CD8-positive, alpha-beta memory T cell (primary cell): ENCODE measurements at places on chromosomes 3 and 15.

- peak; percentile 30 for DNase-seq
These were observed 94.7 kb downstream of the PLXNA1 start for GRCh38 chr3:127077505-127078064.

DNA sequence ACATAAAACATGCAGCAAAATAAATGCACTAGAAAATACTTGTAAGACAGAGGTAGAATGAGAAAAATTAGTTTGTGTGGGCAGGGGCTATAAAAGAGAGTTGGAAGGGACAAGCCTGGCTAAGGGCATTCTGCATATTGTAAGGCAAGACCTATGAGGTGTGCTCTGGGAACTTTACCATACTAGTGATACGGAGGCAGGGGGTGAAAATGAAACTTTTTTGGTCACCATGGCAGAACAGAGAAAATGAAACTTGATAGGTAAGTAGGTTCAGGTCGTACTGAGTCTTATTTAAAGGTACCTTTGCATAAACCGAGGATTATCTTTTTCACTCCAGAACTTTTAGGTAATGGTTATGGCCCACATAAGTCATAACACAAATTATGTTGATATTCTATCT lies 74.7 kb upstream of the ACKR4 start:
- DNase-seq: no peak

GRCh38 chr15:25600751-25601150 lies 161.9 kb upstream of the UBE3A start:
- no peak for DNase-seq

DNA sequence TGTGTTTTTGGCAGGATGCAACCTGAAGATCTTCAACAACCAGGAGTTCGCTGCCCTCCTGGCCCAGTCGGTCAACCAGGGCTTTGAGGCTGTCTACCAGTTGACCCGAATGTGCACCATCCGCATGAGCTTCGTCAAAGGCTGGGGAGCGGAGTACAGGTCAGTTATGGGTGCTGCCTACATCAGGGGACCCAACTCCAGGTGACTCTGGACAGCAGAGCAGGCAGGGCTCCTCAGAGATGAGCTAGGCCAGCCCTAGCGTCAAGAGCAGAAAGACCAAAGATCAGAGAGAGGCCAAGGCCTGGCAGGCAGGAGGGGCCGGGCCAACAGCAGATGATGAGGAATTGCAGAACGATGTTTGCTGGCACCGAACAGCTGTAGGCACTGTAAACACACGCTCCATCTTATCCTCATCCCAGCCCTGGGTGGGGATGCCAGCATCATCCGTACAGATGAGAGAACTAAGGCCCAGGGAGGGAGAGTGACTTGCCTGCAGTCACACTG lies 67.1 kb downstream of the AAGAB start:
- no peak for DNase-seq

DNA sequence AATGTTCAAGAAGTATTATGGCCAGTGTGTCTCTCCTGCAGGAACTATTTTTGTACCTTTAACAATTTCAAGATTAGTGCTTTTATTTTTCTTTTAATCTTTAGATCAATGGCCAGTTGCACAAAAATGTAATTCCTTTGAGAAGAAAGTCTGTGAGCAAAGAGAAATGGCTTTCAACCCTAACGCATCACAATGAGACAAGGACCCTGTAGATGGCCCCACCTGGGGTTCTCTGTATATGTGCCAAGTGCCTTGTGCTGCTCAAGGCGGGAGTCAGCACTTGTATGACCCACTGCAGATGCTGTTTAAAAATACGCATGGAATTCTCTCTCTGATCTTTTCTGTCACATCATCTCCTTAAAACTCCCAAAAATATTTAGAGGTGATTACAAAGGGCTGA lies 453.4 kb downstream of the OCA2 start:
- no peak for DNase-seq

GRCh38 chr15:76382987-76383728 lies 46.6 kb downstream of the ISL2 start:
- DNase-seq: no peak

- no peak for DNase-seq
These were observed 761.3 kb upstream of the CFAP20DC start for GRCh38 chr3:59811160-59811559.

GRCh38 chr3:53416530-53416929 lies 69.2 kb upstream of the DCP1A start:
- DNase-seq: no peak

DNA sequence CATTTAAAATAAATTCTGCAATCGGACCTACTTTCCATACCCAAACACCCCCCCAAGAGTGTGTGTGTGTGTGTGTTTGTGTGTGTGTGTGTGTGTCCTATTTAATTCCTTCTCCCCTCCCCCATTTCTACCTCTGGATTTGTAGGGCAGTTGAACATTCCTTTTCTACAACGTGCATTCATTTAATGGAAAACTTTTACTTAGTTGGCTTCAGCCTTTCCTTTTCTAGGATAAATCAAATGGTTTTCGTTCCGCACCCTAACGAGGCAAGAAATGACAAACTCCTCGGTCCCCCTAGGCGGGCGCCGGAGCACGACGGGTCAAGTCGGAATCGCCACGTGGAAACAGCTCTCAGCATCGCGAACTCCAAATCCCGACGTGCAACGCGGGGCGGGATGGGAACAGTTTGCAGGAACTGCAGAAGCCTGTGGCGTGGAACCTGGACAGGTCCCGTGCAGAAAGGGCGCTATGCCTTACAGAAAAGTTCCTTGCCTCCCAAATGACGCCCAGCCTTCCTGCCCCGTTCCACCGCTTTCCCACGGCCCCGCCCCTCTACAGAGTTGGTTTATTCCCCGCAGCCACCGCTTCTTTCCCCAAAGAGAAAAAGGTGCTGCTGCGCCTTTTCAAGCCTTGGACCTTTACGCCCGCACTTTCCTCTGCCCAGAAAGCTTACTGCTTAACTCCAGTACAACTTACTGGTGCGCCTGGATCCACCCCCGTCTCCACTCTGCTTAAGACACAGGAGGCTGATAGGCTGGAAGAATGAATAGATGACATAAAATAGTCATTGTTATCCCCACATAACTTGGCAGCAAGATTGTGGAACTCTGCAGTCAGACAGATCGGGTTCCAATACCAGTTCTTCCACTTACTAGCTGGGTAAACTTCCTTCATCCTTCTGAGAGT lies 1.1 kb upstream of the EIF2B5 start:
- DNase-seq: no peak

DNA sequence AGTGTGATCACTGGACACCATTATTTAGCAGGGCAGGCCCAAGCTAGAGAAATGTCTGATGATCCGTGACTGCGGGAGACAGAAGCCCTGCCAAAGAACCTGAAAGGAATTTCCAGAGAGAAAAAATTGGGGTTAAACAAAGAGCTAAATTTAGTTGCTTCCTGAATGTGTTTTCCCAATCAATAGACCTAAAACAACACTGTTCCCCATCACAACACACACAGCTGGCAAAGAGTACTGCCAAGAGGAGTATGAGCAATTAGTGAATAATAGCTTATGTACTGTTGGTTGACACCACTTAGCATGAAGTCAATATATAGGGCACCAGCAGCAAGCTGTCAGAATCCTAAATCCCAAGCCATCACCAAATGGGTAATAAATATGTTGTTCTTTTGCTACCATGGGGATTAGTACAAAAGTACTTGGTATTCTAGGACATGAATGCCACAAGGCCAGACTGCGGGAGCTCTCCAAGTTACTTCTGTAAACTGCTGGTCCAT lies 35.7 kb downstream of the CLK3 start:
- DNase-seq: no peak

DNA sequence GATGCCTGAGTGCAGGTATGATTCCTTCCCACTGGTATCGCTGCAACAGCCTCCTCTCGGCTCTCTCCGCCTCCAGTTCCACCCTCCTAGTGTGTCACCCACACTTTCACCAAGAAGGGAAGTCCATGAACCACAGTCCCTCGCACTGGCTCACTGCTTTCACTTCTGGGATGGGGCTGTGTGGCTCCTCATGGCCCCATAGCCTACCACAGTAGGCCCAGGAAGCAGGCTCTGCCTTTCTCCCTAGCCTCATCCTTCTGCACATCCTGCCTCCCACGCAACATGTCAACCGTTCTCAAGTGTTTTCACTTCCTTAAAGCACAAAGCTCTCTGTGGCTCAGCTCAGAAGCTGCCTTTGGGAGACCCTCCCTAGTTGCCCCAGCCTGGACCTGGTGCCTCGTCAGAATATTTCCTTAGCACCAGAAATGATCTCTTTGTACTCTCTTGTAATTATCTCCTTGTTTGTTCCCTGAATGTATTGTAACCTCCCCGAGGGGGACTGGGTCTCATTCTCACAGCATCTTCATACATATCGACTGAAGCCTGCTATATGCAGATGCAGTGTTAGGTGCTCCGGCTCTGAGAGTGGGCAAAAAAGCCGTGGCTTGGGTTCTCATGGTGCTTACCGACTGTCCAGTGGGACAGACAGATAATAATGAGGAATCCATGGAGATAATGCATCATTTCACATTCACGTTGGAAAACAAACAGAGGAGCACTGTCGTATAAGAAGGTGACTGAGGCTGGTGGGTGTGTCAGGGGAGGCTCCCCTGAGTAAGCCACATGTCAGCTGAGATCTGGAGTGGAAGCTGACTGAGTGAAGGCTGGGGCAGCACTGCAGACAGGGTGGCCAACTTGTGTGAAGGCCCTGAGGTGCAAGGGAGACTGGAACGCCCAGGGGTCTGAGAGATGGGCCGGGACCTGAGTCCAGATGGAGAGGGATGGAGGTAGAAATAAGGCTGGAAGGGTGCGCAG lies 107.1 kb downstream of the DGKG start:
- DNase-seq: no peak

DNA sequence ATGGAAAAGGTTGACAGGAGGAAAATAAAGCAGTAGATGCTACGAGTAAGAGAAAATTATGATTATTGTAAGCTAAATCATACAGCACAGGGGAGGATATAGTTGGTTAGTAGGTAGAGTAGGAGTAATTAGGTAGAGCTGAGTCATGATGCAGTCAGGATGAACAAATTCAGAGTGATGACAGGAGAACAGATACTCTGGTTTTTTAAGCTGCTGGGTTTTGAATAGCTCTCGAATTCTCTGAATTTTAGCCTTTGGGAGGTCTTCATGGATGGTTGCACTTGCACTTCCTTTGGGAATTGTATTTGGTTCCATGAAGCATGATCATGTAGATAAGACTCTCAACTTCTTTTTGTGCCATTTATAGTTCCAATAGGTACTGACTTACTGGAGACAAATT lies 96.2 kb downstream of the ECT2 start:
- no peak for DNase-seq
